ENCODE measurements at places on chromosomes 13 and 19. TPM values are rescaled to one million over a fixed set of nuclear protein-coding genes. Genes with fewer than 3 reads are reported as not detected.

- no peak for DNase-seq
Measured at GRCh38 chr13:51957377-51958216, 53.7 kb downstream of the ATP7B start.

DNA sequence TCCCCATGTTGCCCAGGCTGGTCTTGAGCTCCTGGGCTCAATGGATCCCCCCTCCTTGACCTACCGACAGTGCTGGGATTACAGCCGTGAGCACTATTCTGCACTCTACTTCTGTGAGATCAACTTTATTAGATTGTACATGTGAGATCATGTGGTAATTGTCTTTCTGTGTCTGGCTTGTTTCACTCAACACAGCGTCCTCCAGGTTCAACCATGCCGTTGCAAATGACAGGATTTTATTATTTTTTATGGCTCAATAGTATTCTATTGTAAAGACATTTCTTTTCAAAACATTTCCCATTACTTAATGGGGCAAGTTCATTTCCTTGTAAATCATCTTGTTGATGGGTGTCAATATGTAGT is 1.5 kb upstream of the OBI1 start:
- no peak for DNase-seq

DNA sequence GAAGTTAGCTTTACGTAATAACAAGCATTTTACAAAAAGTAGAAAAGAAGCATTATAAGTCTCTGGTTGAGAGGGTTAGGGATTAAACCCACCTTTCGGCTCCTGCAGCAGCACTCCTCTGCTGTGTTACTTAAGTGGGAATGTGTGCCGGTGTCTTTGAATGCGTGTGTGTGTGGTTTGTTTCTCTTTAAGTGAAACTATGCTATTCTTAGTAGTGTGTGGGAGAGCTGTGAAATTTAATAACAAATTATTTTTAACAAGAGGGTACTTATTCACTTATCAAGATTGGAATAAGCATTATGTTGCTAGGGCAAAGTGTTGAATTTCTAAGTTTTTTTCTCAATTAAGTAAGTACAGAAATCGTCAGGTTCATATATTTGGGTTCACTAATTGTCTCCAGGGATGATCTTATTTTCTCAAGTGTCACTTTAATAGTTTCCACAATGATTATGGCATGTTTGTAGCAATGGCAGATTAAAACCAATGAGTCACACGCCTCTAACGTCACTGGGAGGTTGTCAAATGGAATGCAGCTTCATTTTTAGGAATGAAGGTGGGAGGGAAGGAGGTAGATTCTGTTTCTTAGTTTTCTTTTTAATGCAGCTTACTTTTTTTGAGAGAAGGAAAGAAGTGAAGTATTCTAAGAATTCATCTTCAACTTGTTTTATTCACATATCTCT is 151.3 kb downstream of the LMO7 start:
- no peak for DNase-seq

DNA sequence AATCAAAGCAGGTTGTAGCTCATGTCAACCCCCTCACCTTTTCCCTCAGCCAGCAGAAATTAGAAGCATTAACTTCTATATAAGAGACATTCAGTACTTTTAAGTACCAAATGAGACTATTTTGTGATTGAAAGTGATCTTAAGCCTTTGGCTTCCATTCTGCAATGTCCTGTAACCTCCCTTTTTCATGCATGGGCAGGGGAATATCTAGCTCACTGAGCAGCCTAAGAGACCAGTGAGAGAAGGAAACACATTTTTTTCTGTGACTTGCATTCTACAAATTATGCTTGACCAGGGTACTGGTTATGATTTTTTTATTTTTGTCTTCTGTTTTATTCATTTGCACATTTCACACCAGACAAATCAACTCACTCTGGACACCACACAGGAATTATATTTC is 369.6 kb downstream of the KCTD12 start:
- no peak for DNase-seq

The MTIF3 gene
- 48.6 TPM for total RNA-seq

- no peak for DNase-seq
Measured at GRCh38 chr19:13640611-13641010, 123.7 kb upstream of the MRI1 start.

DNA sequence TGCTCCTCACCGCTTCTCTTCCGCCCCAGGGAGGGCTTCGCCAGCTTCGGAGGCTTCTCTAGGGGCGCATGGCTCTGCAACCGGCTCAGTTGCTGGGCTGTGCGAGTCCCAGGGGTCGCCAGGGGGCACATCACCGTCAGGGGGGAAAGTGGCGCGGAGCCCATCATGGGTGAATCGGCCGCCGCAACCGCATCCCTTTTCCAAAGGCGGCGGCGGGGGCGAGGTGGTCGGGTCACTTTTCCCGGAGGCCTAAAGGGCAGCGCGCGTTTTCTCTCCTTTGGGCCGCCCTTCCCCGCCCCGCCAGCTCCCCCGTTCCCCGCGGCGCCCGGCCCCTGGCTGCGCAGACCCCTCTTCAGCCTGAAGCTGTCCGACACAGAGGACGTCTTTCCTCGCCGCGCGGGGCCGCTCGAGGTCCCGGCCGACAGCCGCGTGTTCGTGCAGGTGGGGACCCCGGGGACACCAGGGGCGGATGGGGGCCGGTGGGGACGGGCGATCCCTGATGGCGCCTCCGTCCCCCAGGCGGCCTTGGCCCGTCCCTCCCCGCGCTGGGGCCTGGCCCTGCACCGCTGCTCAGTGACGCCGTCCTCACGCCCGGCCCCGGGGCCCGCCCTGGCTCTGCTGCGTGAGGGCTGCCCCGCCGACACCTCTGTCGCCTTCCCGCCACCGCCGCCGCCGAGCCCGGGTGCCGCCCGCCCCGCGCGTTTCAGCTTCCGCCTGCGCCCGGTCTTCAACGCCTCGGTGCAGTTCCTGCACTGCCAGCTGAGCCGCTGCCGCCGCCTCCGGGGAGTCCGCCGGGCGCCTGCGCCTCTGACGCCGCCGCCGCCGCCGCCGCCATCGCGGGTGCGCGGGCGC is 1.7 kb downstream of the TGFBR3L start:
- DNase-seq: peak; percentile 77

DNA sequence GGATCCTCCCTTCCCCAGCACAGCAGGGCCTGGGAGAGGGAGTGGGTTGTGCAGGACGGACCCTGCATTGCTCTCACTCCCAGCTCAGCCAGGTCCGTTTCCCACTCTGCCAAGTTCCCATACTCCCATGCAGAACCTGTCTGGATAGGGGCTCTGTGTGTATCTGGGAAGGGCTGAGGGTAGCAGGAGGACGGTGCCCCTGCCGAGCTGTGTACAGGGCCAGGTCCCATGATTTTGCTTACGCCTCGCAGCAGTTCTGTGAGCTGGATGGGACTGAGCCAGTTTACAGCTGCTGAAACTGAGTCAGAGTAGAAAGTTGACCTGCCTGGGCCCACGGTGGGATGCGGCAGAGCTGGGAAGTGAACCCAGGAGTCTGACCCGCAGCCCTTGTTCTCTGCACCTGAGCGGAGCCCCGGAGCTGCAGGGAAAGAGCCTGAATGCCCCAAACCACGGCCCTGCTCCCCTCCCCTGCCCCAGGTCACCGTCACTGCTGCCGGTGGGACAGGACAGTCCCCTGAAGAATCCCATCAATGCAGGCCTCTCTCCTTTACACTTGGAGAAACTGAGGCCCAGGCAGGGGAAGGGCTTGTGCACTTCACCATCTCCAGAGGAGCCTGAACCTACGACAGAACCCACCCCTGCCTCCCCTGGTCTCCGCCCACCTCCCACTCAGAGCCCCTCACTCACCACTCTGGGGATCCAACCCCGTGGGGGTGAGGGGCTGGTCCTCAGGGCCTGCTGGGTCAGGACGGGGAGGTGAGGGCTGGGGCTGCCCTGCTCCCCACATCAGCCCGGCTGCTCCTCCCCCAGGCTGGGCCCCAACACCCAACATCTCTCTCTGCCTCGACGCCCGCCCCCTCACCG is 3.5 kb downstream of the LILRB5 start:
- no peak for DNase-seq

DNA sequence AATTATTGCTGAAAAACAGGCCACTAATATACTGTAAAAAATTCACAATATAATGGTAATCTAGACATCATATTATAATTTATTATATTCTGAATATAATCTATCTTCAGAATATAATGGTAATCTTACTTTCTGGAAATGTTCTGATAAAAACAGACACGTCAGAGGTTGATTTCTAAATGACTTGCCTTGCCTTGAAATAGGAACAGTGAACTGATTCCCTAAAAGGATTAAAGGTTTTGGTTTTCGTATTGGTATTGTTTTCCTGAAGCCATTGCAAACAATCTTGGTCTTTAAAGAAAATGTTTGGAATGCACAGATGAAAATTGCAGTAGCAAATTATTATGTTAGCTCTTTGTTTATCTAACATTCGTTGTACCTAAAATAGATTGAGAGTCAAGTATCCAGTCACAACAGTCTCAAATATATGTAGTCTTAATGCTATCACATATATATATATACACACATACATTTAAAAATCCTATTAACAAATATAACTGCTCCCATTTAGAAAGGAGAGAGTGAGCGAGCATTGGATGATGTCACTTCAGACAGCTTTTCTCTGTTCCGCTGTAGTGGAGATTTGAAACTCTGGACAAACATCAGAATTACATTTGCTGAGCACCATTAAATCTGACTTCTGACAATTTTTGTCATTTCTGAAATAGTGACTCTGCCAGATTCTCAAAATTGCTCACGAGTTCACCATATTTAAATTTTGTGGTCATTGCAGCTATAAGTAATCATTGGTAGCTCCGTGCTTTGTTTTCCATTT is 1.7 kb downstream of the ITM2B start:
- DNase-seq: peak; percentile 70

DNA sequence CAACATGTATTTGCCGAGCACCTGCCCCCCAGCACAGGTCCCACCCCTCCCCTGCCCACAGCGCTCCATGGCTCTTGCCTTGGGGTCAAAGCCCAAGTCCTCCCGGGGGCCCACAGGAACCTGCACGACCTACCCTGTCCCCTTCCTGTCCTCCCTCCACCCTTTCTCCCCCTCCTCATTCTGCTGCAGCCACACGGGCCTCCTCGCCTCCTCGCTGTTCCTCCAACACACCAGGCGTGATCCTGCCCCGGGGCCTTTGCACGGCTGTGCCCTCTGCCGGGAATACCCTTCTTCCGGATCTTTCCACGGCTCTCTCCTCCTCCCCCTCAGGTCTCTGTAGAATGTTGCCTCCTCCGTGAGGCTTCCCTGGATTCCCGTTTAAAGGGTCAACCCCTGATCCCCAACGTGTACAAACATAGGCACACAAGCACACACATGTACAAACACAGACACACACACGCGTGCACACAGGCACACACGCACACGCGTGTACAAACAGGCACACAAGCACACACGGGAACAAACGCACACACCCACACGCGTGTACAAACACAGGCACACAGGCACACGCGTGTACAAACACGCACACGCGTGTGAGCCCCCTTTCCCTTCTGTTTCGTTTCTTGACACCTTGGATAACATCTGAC is 2.8 kb downstream of the MADCAM1 start:
- DNase-seq: no peak

The PRR36 gene
- total RNA-seq: not detected

DNA sequence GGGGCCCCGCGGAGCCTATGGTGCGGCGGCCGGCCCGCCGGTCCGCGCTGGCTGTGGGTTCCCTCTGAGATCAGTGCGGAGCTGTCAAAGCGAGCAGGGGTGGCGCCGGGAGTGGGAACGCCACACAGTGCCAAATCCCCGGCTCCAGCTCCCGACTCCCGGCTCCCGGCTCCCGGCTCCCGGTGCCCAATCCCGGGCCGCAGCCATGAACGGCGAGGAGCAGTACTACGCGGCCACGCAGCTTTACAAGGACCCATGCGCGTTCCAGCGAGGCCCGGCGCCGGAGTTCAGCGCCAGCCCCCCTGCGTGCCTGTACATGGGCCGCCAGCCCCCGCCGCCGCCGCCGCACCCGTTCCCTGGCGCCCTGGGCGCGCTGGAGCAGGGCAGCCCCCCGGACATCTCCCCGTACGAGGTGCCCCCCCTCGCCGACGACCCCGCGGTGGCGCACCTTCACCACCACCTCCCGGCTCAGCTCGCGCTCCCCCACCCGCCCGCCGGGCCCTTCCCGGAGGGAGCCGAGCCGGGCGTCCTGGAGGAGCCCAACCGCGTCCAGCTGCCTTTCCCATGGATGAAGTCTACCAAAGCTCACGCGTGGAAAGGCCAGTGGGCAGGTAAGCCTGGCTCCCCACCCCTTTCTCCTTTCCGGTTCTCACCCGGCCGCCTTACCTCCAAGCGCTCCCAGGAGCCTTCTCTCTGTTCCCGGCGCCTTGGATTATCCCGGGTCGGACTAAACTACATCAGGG is at the start of gene PDX1:
TSS of gene PDX1 (plus strand) at position 67 of the 743 bp plus-strand sequence. CDS start at position 206, 139 bp downstream.
- no peak for DNase-seq

The PRODH2 gene
- not detected for total RNA-seq

- DNase-seq: no peak
Measured at GRCh38 chr13:35833031-35833430, 298.2 kb downstream of the DCLK1 start.

- no peak for DNase-seq
Measured at GRCh38 chr13:37534181-37534580, 64.4 kb downstream of the POSTN start.

DNA sequence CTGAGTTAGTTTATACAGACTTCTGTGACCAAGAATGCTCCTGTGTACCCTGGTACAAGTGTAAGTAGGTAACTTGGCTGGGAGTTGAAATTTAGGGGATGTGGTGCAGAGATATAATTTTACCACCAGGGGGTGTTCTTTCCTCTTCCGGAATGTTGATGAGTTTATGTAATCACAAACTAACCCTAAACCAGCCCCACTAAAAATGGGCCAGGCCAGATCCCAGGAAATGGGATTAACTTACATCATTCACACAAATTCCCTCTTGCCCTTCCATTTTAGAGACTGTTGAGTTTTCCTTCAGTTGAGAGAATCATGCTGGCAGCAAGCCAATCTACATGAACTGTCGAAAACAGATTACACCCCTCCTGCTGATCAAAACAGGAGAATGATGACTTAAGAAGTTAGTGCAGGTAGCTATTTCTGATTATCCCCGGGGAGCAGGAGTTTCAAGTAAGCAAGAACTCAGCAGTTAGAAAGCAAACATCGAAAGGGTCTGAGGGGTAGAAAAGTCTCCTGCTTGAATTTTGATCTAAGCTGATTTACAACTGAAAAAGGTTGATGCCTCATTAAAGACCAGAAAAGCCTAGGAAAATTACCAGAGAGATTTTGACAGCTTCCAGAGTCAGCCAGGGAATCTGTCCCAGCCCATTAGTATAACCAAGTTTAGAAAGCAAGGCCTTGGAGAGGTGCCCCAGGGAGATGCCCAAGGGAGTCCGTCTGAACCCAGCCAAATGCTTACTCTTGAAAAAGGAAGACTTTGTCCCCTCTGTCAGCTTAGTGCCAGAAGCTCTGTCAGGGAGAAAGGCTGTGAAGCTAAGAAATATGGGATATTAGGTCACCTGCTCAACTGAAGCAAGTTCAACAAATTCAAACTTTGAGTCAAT is 32.3 kb upstream of the MED4 start:
- DNase-seq: peak; percentile 83

GRCh38 chr13:43694146-43694664 is 92.6 kb downstream of the ENOX1 start:
- no peak for DNase-seq

The ZNF880 gene
- total RNA-seq: 12.7 TPM

GRCh38 chr19:7534531-7535046 is 928 bp upstream of the PNPLA6 start:
- DNase-seq: peak; percentile 81

GRCh38 chr19:2391118-2391725 is 31.2 kb downstream of the TMPRSS9 start:
- DNase-seq: peak; percentile 88

- DNase-seq: peak; percentile 42
Measured at GRCh38 chr13:76329004-76329403, 557.2 kb downstream of the KCTD12 start.
